ENCODE measurements at places on chromosomes 2 and 18.
A peak's percentile ranks its signal among the peaks of the same experiment; 100 is the strongest.

DNA sequence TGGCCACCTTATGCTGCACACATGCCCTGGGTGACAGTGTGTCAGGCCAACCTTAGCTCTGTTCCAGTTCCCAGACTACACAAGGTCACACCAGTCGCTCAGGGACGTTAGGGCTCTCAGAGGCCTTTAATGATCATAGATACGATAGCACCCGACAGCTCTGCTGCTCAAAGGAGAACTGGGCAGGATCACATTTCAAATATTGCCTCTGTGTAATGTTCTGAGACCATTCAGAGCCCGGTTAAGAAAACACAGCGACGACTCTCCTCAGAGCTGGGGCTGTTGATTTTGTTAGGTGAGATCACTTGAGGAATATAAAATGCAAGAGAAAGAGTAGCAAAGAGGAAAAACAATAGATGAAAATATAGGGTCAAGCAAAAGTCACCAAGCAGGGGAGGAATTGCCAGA lies 166.6 kb upstream of the TANK start:
- no peak for DNase-seq

GRCh38 chr2:72554381-72554780 lies 271.5 kb downstream of the EXOC6B start:
- DNase-seq: no peak

GRCh38 chr2:85018049-85018447 lies 47.1 kb downstream of the KCMF1 start:
- no peak for DNase-seq

GRCh38 chr18:55997151-55997561 lies 409.2 kb upstream of the TCF4 start:
- DNase-seq: peak; percentile 39

DNA sequence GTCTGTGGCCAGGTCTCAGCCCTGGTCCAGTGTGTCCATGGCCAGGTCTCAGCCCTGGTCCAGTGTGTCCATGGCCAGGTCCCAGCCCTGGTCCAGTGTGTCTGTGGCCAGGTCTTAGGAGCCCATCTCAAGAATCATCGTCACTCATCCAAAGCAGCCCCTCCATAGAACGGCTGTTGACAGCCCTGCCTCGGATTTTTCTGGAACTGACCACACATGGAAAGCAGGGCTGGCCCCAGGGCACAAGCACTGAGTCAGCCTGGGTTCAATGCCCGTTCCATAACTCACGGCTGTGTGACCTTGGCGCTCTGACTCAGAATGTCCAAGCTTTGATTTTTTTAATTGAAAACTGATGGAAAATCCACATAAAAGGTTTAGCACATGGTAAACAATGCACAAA lies 59.9 kb upstream of the SNTG2 start:
- peak; percentile 23 for DNase-seq

DNA sequence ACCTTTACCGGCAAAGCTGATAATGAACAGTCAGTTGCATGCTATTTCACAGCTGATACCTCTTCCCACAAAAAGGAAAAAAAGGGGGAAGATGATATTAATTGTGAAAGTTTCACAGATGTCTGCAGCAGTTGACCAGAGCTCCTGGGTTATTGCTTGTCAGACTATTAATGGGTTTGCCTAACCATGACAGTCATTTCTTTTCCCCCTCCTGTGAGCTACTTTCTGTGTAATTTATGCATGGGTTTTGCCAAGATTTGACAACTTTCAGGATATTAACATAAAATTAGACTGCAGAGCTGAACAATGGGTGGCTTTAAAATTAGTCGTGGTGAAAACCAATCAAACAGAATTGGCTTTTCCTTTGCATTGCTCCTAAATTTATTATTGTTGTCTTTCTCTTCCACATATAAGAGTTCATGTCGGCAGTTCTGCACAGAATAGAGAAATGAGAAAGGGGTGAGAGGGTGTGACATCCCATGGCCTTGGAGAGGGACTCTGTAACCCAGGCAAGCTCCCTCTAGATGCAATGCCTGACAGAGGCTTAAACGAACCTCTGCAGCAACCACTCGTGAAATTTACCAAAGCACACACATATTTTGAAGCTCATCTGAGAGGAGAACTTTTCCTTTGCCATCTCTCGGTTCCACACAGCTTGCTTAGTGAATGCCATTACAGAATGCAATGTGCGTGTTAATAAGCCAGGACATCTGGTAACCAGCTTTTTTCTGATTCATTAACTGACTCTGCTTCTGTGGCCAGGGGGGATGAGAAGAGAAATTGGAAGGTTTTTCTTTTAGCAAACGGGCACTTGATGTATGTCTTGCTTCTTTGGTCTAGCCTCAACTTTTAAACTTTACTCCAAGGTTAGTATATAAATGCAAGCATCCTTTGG lies 82.2 kb upstream of the ITGA4 start:
- DNase-seq: peak; percentile 84

DNA sequence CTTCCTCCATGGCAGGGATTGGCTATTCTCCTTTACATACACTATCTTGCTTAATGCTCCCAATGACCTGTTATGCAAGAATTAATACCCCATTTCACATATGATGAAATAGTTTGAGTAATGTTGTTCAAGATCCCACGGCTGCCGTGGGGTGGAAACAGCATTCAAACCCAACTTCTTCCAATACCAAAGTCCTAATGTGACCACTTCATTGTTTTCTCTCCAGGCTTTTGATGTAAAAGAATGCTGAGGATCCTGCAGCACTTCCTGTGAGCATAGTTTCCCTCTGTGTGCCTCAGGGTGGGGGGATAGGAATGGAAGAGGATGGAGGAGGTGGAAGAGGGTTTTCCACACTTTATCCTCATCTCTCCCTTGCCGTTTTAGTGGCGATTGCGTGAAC lies 199.4 kb downstream of the IRS1 start:
- DNase-seq: peak; percentile 81

DNA sequence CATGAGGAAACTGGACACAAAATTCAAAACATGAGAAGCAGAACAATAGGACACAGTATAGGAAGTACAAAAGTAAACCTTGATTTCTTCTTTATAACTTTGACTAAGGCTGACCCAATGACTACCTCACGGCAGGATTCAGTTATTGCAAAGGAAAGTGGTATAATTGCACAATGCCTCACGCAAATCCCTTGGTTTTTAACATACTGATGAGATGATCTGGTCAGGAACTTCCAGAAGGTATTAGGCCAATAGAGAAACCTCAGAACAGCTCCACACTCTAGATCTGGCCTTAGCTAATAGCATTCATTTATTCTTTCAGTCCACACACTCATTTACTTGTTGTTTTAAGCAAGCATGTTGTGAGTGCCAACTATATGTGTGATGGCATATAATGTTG lies 1526.9 kb upstream of the ACVR2A start:
- peak; percentile 79 for DNase-seq

- DNase-seq: no peak
These were observed 136.3 kb downstream of the TMEM17 start for GRCh38 chr2:62369541-62370202.

DNA sequence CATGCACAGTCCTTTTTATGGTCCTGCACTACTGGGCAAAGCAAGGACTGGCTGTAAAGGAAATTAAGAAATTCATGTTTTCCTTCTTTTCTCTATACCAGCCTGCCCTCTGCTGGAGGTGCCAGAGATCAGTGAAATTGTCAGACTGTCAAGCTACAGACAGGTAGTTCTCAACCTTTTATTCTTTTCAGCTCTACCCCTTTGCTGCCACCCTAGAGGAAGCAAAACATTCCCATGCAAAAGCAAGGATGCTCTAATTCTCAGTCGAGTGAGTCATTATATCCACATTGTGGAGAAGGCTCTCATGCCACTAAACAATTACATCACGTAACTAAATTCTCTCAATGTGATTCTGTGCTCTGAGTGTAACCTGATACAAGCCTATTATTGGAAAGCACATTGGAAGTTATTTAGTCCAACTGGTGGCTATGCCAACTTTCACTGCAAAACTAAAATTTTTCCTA lies 25.0 kb upstream of the RAPGEF4 start:
- DNase-seq: peak; percentile 79

GRCh38 chr2:68829749-68830148 lies 41.4 kb downstream of the BMP10 start:
- DNase-seq: no peak

DNA sequence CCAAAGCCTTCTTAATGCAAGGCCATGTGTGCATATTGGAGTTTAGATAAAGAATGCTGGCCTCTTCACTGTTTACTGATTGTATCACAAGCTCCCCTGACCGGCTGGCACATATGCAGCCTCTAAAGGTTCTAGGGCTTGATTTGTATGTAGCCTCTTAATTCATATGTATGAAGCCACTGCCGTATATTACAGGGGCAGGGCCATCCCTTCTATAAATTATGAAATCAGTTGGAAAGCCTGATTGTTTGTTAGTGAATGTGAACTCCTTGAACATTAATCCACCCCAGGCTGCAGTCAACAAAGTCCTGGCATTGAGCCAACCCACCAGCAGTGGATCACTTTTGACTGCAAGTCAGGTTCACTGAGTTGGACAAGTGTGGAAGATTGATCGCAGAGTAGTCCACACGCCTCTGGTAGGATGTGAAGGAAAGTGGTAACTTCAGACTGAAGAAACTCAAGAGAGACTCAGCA lies 61.6 kb upstream of the PARD3B start:
- DNase-seq: no peak

DNA sequence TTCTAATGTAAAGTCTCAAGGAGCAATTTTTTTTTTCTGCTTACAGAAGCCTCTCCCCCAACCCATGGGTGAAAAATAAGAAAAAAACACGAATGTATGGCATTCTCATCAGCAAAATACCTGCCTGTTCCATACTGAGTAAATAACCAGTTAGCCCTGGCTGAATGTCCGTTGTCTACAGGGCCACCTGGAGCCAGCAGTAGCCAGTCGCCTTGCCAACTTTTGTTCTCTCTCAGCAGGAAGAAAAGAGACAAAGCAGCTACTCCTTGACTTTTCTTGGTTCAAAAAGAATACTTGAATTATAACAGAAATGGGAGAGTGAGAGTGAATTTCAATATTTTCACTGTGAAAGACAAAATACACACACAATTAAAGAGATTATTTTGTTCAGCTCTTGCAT lies 532.9 kb upstream of the CRIM1 start:
- DNase-seq: no peak

DNA sequence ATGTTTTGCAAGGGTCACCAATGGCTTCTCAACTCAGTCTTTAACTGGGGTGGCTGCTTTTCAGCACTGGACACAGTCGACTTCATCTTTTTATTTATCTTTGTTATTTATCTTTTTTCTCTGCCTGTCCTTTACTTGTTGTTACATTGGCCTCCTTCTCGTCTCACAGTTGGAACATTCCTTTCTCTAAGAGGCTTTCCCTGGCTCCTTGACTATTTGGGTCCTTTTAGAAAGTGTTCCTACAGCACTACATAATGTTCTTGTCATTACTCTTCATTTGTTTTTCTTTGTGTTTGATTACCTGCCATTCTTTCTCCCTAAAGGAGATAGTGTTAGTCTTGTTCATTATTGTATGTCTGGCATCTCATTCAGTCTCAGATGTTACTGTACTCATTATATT lies 122.0 kb downstream of the KIAA1328 start:
- no peak for DNase-seq

DNA sequence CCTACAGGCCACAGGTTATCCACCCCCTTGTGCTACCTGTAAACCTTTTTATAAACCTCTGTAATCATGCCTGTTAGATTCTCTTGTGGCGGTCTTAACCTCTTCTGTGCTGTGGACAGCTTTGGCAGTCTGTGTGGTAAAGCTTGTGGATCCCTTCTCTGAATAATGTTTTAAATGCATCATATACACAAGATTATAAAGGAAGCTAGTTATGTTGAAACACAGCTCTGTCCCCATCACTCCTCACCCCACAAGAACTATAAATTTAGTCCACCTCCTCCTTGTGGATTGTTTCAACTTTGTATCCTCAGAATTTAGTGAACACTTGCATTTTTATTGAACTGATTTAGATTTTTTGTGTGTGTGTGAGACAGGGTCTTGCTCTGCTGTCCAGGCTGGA lies 107.7 kb downstream of the ICA1L start:
- no peak for DNase-seq
